ENCODE measurements at places on chromosomes 7 and 10.

- DNase-seq: peak; percentile 87
Observed at GRCh38 chr10:97543025-97543546, 29.5 kb upstream of the ANKRD2 start.

DNA sequence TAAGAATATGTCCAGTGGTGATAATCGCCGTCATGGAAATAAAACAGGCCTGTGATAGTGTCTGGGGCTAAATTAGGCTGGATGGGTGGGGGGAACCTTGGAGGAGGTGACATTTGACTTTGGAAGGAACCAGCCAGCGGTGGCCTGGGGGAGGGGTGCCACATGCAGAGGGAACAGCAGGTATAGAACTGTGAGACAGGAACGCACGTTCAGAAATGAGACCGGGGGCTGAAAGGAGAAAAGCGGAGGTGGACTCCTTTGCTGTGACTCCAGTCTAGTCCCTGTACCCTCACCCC lies 2.6 kb upstream of the CYP26A1 start:
- no peak for DNase-seq

- DNase-seq: no peak
Observed at GRCh38 chr7:139362302-139362701, 2.6 kb downstream of the LUC7L2 start.

DNA sequence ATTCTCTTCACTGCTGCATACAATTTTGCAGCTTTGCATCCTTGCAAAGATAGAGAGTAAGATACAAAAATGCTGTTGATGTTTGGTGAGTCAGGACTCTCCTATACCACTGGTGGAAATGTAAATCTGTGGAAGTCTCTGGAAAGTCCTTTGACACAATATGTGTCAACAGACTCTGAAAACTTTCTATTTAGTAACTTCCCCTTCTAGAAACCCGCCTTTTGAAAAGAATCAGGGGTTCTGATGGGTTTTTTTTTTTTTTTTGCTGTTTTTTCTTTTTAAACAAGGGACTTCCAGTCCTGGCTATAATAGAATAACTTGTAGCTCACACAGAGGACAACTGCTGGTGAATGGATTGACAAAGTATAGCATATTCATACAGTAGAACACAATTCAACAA lies 16.4 kb downstream of the NOD1 start:
- no peak for DNase-seq

GRCh38 chr10:14519785-14520184 lies 189.1 kb upstream of the FRMD4A start:
- DNase-seq: no peak

DNA sequence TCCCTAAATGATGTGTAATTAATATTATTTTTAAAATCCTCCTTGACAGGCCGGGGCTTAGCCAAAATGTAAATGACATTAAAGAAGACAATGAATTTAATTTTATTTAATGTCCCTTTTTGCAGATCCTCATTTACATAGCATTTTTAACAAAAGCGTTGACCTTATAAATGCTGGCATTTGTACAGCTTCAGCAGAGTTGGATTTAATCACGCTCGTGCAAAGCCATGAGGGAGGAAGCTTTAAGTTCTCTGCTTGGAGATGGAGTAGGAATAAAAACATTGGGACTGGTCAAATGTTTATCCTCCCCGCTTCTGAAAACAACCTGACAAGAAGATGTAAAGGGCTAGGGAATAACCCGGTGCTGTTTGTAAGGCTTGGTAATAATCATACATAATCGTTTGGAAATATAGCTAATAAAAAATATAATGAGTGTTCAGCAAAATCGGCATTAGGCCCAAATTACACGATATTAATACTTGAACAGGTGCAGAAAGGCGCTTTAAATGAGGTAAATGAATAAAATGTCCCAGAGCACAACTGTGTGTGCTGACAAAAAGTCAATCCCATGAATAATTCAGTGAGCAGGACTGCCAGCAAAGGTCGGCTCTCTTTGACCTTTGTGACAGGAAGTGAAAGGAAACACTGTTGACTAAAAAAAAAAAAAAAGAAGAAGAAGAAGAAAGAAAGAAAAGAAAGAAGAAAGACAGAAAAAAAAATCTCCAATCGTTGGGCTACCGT lies 11.5 kb downstream of the EBF3 start:
- DNase-seq: no peak

- no peak for DNase-seq
Observed at GRCh38 chr7:156827587-156828203, 65.3 kb downstream of the LMBR1 start.

GRCh38 chr7:85475071-85475470 lies 288.2 kb upstream of the SEMA3D start:
- DNase-seq: no peak

- no peak for DNase-seq
Observed at GRCh38 chr7:118949031-118949430, 724.5 kb downstream of the ANKRD7 start.

- DNase-seq: no peak
Observed at GRCh38 chr10:110491346-110491745, 6.4 kb upstream of the DUSP5 start.

DNA sequence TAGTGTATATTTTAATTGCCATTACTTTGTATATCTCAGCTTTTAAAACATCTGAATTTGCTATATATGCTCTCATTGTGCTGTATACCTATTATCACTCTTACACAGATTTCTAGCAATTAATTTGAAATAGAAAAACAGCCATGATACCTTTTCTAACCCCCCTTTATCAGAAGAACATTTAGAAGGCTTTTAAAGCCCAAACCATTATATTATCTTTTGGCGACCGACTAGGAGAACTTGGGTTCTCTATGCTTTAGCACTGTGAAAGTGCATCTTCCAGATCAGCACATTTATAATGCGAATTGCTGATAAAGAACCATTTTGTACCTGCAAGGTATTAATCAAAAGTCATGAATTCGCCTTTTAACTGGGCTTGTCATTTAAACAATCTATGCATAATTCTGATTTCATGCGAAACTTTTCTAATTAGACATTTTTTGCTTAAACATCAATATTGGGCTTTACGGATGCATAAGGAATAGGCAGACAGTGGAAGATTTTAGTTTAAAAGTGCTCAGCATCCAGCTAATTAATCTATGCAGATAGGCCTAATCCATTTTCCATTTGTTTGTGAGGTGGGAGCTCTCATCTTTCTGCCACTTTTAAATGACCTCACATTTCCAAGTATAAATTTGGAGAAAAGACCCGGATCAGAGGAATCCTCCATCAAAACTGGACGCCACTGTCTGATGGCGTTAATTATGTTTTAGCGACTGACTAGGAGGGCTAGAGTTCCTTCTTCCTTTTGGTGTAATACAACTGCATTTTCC lies 1.2 kb upstream of the MLLT10 start:
- DNase-seq: no peak

DNA sequence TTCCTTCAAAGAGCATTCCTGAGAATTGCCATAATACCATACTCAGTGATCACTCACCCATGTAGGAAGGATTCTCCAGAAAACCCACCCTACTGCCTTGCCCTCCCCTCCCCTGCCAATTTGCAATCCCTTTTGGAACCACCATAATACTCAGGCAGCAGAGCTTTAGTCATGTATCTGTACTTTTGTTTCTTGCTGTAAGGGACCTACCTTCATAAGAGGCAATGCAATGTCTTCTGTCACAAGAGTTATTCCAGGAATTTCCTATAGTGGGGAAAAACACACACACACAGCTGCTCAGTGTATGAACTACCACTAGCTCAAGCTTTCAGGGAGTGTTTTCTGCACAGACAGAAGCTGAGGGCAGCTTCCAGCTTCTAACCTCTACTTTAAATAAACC lies 67.0 kb downstream of the GSAP start:
- no peak for DNase-seq

DNA sequence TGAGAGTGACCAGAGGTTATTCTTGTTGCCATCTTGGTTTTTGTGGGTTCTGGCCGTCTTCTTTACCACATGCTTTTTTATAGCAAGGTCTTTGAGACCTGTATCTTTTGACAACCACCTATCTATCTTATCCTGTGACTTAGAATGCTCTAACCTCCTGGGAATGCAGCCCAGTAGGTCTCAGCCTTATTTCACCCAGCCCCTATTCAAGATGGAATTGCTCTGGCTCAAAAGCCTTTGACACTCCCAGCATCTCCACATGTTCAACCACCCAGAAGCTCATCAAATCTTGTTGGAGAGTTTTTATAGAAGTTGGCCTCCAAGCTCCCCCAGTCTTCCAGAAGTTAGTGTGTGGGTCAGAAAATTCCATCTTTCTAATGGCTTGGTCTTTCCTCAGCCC lies 464.3 kb upstream of the NRP1 start:
- DNase-seq: no peak

DNA sequence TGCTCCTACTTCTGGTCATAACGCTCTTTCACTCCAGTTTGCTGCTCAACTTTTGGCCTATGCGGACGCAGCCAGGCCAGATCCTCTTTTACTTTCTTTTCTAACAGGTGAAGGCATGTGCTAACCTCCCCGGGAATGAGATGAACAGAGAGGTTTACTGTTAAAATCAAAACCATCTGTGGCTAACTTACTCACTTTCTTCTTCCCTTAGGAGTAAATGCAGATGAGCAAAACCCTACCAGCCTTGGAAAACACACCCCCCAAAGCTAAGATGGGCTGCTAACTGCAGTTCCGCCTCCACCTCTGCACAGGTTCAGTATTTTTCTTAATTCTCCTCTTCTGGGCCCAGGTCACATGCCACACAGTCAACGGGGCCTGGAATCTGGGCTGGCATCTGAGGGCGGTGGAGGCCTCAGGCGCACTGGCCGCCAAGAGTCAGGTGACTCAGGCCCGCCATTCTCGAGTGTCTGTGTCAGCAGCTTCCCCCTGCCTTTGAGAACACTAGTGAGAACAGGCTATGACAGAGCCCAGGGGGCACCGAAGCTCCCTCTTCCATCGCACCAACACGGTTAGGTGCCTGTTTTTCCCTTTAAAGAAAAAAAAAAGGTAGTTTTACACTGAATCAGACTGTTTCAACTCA lies 11.1 kb downstream of the FAM53B start:
- no peak for DNase-seq

DNA sequence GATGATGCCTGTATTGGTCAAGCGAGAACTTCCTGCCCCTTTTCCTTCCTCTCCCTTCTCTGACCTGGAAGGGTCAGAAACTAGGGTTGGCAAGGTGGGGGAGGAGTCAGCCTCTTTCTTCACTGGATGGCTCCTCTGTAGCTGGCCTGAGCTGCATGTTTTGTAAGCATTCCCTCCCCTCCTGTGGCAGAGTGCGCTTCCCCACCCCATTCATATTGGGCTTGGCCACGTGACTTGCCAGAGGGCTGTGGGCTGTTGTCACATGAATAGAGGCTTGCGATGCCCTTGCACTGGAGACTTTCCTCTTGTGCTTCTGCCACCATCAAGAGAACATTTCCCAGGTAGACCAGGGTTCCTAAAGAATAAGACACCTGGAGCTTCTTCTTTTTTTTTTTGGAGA lies 111.3 kb upstream of the PODXL start:
- no peak for DNase-seq

- peak; percentile 25 for DNase-seq
Observed at GRCh38 chr7:98294798-98295382, 13.4 kb downstream of the BRI3 start.

DNA sequence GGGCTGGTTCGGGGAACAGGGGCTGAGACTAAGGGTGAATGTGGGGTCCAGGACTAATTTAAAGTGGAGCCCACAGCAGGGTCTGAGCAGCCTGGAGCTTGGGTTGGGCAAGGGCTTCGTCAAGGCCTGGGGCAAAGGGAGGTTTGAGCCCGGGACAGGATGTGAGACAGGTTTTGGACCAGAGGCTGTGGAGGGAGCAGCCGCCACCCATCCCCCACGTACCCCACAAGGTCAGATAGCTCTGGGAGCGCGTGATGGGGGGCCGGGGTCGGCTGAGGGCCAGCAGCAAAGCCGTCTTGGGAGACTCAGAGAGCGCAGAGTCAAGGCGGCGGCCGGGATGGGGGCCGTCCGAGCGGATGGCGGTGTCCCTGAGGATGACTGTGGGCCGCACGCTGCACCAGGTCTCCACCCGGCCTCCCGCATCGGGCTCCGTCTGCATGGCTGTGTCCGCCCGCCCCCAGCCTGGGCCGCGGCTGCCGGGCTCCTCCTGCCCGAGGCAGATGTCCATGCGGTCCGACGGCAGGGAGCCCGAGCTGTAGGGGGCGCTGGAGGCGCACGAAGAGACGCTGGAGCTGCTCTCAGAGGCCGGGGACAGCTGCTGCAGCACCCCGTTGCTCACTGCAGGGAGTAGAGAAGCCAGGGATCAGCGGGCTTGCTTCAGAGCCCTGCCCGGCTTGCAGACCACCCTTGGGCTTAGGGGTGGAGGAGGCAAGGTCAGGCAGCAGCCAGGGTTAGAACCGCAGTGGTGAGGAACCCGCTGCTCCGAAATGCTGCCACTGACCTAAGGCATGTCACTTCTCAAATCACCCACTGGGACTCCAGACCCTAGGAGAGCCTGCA lies 12.1 kb downstream of the PDZD7 start:
- DNase-seq: peak; percentile 41

DNA sequence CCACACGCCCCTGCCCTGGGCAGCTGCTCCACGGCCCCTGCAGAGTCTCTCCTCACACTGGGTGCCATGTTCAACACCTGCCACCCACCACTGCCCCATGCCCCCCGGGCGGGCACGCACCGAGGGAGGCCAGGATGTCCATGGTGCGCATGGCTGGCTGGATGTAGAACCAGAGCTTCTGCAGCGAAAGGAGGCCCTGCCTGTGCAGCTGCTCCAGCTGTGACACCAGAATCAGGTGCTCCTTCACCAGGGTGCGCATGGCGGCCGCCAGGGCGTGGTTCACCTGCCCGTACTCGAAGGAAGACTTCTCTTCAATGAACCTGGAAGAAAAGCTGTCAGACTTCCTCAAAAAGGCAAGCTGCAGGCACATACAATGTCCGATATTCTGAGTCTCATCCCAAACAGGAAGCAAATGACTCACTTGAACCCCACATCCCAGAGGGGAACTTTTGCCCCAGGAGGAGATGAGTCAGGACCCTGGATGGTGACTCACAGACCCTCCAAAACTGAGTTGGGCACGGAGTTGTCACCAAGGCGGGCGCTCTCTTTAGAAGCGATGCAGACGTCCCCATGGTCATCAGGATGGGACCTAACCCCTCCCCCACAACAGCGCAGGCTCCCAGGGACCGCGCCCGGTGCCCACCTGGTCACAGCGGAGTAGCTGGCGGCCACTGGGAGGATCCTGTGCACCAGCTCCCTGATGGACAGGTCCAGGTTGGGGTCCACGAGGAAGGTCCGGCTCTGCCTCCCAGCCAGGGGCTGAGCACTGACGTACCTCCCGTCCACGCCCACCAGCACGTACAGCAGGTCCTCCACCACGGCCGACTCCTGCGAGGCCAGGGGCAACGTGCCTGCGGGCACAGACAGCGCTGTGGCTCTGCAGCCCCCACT lies 15.5 kb downstream of the TUBGCP2 start:
- no peak for DNase-seq

- DNase-seq: no peak
Observed at GRCh38 chr7:148222721-148223120, 367.8 kb upstream of the C7orf33 start.

- no peak for DNase-seq
Observed at GRCh38 chr10:95309958-95310357, 19.2 kb upstream of the PDLIM1 start.
